SHP77 (cell line): ENCODE measurements at places on chromosomes 12 and 14.

DNA sequence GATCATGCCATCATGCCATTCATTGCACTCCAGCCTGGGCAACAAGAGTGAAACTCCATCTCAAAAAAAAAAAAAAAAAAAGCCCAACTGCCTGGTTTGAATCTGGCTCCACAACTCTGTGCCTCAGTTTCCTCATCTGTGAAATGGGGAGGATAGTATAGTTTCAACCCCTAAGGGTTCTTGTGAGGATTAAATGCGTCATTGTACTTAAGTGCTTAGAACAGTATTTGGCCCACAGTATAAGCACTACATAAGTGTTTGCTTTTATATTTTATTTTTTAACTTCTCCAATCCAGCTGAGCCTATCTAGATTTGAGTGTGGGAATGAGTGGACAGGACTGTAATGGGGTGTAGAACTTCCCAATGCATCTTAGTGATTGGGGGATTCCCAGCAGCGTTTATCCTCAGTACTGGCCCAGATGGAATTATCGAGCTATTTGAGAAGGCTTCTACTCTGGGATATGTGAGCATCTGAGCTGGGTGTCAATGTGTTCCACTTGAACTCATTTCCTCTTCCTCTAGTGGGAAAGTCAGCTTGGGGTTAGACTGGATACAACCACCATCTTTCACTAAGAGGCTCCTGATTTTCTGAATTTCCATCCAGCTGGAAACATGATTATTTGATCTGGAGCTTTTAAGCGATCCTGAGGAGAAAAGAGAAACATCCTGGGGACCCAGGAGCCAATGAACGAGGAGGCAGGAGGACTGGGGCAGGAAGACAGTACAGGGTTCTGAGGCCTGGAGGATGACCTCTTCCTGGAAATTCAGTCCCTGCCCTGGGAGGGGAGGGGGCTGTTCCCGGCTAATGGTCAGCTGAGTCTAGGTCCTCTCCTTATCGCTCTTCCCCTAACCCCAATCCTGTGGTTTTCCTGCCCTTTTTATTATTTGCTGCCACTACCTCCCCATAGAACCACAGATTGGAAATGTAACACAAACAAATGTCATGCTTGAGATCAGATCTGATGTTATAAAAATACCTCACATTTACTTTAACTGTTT is 9.3 kb upstream of the ESPL1 start:
- DNase-seq, result no peak

- DNase-seq, result no peak
Measured at GRCh38 chr14:22122227-22122818, 448.7 kb upstream of the OR4E1 start.

DNA sequence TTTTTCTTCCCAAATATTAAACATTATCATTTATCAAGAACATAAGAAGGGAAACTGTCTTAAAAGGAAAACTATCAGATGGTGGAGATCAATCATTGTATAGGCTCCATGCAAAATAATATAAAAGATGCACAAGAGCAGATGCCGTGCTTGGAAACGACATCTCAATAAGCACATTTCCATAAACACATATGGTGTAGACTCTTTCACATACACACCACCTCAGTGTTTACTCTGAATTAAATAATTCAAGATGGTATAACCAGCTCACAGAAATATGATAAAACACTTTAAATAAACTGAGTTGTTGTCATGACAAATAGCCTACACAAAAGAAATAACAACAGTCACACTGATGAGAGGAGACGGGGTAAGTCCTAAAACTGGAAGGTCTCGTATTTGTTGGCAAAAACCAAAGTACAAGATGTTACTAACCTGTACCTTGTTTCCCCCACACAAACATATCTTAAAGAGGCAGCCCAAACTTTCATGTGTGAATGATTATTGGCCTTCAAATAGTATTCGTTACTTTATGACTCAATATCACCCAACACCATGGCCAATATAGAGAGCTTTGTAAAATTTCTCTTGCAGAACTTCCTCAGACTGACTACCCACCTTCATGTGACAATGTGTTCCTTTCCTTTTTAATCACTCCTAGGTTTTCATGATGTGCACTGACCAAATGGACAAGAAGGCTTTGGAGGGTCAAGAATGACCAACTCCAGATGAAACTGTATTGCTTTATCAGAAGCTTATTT is 48.6 kb upstream of the TMPO start:
- DNase-seq, result no peak

DNA sequence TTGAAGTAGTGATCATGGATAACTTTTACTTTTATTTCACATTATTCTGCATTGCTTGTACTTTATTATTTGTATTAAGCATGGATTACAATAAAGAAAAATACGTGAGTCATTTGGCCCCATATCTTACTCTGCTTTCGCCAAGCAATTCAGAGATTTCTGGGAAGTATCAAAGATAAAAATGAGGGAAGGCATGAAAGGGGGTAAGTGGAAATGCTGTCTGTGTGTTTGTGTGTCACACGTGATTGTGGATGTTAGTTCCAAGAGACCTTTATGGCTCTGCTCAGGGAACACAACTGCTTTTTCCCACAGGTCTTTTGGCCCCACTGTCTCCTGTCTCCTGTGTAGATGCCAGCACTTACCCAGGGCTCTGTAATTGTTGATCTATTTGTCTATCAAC is 10.5 kb downstream of the NID2 start:
- no peak for DNase-seq

- no peak for DNase-seq
Measured at GRCh38 chr12:47967461-47968321, 4.3 kb downstream of the TMEM106C start.

GRCh38 chr14:50578433-50578832 is 18.5 kb downstream of the ATL1 start:
- no peak for DNase-seq

GRCh38 chr14:61332658-61333029 is 11.3 kb downstream of the PRKCH start:
- no peak for DNase-seq

- no peak for DNase-seq
Measured at GRCh38 chr14:55540847-55541773, 38.9 kb upstream of the KTN1 start.

- no peak for DNase-seq
Measured at GRCh38 chr12:112169966-112170365, 44.6 kb downstream of the TRAFD1 start.

DNA sequence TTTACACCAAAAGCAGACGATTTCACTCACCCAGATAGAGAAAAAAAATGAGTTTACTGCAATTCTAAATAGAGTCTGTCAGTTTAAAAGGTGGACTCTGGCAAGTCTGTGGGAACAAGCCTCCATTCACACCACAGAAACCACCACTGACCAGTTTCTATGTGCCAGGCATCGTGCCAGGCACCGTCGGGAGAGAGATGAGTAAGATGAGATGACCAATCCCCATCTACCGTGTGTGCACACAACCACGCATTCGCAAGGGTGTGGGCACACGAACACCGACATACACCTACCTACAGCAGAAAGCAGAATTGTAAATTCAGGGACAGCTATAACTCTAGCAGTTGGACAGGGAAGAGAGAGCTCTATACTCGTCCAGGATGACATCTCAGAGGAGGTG is 58.3 kb downstream of the PRIMA1 start:
- no peak for DNase-seq

DNA sequence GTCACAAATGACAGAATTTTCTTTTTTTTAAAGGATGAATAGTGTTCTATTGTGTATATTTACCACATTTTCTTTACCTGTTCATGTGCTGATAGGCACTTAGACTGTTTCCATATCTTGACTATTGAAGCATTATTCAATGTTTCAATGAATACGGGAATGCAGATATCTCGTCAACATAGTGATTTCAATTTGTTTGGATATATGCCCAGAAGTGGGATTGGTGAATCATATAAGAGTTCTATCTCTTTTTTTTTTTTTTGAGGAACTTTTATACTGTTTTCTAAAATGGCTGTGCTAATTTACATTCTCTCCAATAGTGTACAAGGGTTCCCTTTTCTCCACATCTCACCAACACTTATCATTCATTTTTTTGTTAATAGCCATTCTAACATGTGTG is 97.9 kb upstream of the FAR2 start:
- no peak for DNase-seq

- no peak for DNase-seq
Measured at GRCh38 chr12:42284876-42285275, 41.0 kb downstream of the ZCRB1 start.

- no peak for DNase-seq
Measured at GRCh38 chr14:96671218-96671617, 126.0 kb upstream of the VRK1 start.

GRCh38 chr14:45089813-45090212 is 5.9 kb downstream of the PRPF39 start:
- DNase-seq, result no peak

GRCh38 chr12:9632766-9633165 is 25.1 kb upstream of the KLRB1 start:
- no peak for DNase-seq

GRCh38 chr12:24280056-24280842 is 330.8 kb upstream of the SOX5 start:
- DNase-seq, result no peak

DNA sequence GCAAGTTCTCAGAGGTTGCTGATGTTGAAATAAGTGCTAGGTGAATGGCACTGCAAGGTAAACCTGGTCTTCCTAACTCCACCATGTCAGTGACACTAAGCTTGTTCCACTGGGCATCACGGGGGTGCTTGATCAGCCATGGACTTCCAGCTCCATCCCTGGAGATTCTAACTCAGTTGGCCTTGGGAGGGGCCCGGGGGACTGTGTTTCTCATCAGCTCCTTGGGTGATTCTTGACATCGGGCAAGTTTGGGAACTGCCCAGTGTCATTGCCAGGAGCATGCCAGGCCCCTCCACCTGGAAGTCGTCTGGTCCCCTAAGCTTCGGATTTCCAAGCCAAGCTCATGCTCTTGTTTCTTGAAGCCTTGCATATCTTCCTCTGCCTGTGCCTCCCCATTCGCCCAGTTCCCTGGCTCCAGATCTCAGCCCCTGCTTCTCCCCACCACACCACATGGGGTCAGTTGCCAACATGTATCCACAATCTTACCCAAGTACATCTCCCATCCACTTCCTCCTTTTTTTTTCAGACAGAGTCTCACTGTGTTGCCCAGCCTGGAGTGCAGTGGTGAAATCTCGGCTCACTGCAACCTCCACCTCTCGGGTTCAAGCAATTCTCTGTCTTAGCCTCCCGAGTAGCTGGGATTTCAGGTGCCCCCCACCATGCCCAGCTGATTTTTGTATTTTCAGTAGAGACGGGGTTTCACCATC is 30.7 kb upstream of the RFLNA start:
- DNase-seq, result no peak

DNA sequence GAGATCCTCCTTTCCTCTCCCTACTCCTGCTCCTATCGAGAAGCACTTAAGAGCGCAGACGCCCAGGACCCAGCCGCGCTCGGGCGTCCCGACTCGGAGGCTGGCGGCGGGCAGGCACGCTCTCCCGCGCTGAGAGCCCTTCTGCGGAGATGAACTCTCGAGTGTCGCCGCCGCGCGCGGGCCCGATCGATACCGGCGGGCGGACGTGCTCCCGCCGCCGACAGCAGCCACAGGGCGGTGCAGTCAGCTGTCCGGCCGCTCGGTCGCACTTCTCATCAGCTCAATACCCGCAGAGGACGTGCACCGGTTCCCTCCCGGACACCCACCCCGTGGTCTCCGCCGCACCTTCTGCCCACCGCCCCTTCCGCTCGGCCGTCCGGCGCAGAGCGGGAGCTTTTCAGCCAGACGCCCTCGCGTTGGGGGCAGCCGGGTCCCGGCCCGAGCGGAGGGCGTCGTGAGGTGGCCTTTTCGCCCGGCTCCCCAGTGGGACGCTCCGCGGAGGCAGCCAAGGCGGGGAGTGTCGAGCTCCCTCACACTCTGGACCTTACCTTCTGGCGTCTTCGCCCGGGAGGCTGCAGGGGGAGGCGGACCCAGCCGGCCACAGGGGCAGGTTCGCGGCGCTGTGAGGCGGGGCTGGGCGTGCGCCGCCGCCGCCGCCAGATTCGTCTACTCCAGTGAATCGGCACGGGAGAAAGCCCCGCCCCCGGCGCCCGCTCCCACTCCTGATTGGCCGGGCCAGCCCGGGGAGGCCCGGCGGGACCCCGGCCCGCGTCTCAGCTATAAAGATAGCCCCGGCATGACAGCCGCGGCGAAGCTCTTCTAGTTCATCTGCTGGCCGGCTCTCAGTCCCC is at the start of gene INSM2:
Gene INSM2, plus strand, starts transcription at position 808 of the 851 bp plus-strand sequence. CDS start 89 bp downstream, outside the sequence.
- peak; percentile 90 for DNase-seq

- no peak for DNase-seq
Measured at GRCh38 chr14:104634886-104635570, 30.5 kb upstream of the TMEM179 start.

DNA sequence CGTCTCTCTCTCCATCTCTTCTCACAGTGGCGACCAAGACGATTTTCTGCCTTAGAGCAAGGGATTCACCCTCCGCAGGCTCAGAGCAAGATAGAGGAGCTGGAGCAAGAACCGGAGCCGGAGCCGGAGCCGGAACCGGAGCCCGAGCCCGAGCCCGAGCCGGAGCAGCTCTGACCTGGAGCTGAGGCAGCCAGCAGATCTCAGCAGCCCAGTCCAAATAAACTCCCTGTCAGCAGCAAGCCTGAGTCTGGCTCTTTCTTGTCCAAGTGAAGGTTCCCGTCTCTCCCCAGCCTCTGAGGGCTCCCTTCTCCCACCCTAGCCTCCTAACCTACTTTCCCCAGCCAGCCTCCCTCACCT is 5.9 kb downstream of the LAG3 start:
- no peak for DNase-seq

DNA sequence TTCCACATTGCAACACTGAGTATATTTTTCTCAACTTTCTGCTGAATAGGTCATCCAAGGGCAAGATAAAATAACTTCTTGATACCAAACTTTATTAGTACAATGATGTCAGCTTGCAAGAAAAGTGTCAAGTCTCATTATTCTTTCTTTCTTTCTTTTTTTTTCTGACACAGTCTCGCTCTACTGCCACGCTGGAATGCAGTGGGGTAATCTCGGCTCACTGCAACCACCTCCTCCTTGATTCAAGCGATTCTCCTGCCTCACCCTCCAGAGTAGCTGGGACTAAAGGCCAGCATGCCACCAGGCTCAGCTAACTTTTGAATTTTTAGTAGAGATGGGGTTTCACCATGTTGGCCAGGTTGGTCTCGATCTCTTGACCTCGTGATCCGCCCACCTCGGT is 523.4 kb downstream of the FSCB start:
- no peak for DNase-seq

DNA sequence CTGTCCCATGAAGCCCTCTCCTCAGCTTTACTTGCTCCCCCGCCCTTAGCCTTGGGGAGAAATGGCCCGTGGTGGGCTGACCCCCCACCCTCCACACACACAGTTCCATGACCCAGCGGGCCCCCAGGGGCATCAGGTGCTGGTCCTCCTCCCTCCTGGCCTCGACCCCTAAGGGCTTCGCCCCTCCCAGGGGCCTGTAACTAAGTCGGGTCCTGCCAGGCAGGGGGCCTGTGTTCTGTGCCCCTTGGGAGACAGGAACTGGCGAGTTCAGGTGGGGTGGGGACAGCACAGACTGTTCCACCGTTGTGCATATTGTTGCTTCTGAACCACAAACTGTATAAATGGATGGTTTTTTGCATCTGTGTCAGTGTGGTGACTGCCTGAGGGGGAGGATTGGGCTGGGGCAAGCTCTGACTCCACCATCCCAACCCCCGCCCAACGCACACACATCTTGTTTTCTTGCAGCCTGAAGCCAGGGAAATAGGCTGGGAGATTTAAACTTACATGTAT is 8.8 kb downstream of the TAMALIN start:
- no peak for DNase-seq

- no peak for DNase-seq
Measured at GRCh38 chr12:6769666-6770065, 2.7 kb upstream of the LAG3 start.
